ENCODE measurements at places on chromosomes 3 and 15. TPM values are rescaled to one million over a fixed set of nuclear protein-coding genes. Genes with fewer than 3 reads are reported as not detected.

The DRD3 gene
- not detected for total RNA-seq

DNA sequence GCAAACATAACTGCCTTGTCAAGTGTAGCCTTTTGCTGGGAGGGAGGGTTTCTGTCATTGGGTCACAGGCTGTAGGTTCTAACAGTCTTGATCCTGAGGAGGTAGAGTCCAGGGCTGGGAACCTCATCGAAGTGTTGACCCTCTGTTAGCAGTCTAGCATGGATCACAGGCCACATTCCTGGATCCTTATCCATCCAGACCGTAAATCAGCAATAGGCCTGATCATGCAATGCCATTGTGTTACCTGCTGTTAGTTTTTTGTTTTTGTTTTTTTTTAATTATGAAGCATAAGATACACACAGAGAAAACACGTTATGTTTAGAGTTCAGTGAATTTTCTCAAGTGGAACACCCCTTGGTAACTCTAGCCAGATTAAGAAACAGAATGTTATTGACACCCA lies 282.0 kb upstream of the TPM1 start:
- DNase-seq: no peak

The IGDCC3 gene
- total RNA-seq: 0.28 TPM

The TRPM1 gene
- not detected for total RNA-seq

DNA sequence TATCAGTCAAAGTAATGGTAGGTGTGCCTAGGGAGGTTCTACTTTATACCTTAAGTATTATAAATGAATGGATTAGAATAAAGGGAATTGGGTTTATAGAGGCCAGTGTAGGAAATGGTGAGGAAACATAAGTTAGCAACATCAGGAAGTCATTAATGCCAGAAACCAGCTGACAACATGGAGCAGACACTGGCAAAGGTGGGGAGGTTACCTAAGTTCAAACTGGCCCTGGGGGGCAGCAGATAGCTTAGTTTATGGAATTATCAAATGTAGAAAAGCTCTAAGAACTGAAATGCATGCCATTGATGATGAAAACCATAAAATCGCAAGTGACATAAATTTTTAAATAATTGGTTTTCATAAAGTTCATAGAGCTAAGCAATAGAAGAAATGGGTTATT lies 498.6 kb downstream of the NAALADL2 start:
- DNase-seq: no peak
